Neural crest cell (in vitro differentiated cells): ENCODE measurements at places on chromosomes 12 and 14. TPM values are rescaled to one million over a fixed set of nuclear protein-coding genes. Genes with fewer than 3 reads are reported as not detected.

GRCh38 chr14:82420871-82421270 is 887.2 kb upstream of the SEL1L start:
- peaks cover 4% of the 10 kb centered on the region for H3K36me3 ChIP-seq
- H3K27me3 ChIP-seq = no peaks in the 10 kb centered on the region
- no peaks in the 10 kb centered on the region for H3K4me1 ChIP-seq

DNA sequence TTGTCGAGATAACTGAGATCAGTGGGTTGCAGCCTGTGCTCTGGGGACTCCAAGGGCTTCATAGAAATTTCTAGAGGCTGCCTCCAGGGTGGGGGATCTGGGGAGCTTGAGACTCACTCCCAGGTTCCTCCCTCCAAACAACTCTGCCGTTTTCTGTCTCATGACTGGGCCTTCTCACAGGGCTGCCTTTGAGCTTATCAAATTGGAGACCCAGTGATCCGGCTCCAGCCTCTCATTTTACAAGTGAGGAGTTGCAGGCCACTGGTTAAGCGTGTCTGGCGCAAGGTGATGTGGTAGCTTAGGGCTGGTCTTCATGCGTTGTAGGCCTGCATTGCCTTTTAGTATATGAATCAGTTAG is 85.8 kb downstream of the SLC25A47 start:
- no peaks in the 10 kb centered on the region for H3K27me3 ChIP-seq
- no peak overlapping the region for H3K4me3 ChIP-seq
- H3K4me1 ChIP-seq = peaks cover 32% of the 10 kb centered on the region
- H3K36me3 ChIP-seq = no peaks in the 10 kb centered on the region
- no peak for DNase-seq

RTN1 gene
- total RNA-seq = 14.9 and 18.0 TPM in 2 replicates

NANOG gene
- 0.05 TPM in 1 of 2 replicates, not detected in the other for total RNA-seq

OR2AP1 gene
- total RNA-seq = not detected in 2 replicates

ANG gene
- 2.3 and 3.3 TPM in 2 replicates for total RNA-seq

MFAP5 gene
- not detected in 2 replicates for total RNA-seq

- no peaks in the 10 kb centered on the region for H3K4me1 ChIP-seq
- no peak overlapping the region for H3K27ac ChIP-seq
- no peak for DNase-seq
- no peaks in the 10 kb centered on the region for H3K27me3 ChIP-seq
Observed at GRCh38 chr12:28209782-28210181, 19.5 kb downstream of the CCDC91 start.
